HCT116 (cell line): ENCODE measurements at places on chromosomes 6 and 20.

GRCh38 chr6:98797217-98797994, 37.0 kb upstream of the POU3F2 start:
- DNase-seq, result no peak

DNA sequence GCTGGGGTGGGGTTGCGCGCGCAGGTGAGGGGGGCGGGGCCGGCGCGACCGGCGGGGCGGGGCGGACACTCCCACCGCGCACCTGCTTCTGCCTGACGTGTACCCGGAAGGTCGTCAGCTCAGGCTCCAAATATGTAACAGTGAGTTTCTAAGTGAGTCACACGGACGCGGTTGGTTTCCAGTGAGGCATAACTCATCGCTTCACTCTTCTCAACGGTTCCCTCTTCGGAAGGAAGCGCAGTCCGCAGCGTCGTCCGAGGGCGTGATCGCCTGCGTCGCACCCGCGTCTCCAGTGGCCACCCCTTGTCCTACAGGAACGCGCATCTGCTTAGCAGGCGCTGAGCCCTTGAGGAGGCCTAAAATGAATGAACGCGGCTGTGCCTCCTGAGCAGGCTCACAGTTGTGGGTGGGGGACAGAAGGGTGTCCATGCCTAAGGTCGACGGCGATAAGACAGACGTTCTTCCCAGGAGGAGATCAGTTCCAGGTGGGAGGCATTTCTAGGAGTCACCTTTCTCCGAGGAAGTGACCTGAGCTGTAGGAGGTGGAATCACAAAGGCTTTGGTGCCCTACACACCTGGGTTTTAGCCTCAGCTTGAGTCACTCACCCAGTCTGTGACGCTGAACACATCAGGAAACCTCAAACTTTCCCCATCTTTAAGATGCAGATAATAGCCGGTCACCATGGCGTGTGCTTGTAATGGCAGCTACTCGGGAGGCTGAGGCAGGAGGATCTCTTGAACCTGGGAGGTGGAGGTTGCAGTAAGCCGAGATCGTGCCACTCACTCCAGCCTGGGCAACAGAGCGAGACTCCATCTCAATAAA, 50.9 kb upstream of the EZR start:
- DNase-seq, result peak; percentile 99

DNA sequence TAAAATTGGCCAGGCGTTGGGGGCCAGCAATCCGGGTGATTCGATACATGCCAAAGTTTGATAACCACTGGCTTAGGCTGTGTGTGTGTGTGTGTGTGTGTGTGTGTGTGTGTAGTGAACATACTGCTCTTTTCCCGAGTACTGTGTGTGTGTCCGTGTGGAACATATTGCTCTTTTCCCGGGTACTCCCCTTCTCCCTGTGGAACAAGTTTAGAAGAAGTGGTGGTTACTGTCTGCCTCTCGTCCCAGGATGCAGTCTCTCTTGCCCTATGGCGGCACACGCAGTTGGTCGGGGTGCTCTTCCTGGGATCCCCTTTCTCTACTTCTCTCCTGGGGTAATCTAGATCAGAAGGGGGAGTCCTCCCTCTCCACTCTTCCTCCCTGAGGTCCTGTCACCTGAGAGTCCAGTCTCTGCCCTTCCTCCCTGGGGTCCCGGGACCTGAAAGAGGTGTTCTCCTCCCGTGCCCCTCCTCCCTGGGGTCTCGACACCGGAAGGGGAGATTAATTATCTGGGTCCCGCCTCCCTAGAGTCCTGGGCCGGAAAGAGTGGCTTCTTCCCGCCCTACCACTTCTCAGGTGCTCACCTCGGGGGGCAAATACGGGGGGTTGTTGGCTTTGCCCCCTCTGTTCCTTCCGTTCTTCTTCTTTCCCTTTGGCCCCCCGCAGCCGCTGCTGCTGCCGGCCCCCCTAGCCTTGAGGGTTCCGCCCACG, 516 bp downstream of the GTPBP2 start:
- DNase-seq, result peak; percentile 37

DNA sequence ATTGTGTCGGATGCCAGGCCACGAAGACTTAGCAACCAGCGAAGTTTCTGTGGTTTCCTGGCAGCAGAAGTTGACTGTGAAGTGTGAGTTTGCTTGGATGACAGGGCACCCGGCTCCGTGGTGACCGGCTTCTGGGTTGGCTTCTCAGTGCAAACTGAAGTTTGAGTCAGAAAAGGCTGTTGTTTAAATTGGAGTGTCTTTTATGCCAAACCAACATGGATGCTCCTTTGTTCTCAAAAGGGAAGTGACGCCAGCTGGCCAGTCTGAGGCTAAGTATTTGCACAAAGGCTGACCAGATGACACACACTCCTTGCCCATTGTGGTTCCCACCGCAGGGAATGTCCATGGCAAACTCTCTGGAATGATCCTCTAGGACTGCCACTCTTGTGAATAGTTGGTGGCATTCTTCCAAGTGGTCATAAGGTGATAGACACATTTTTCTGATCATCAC, 164.8 kb upstream of the QKI start:
- no peak for DNase-seq

- DNase-seq, result no peak
Observed at GRCh38 chr20:41408156-41408794, 41.7 kb upstream of the EMILIN3 start.

DNA sequence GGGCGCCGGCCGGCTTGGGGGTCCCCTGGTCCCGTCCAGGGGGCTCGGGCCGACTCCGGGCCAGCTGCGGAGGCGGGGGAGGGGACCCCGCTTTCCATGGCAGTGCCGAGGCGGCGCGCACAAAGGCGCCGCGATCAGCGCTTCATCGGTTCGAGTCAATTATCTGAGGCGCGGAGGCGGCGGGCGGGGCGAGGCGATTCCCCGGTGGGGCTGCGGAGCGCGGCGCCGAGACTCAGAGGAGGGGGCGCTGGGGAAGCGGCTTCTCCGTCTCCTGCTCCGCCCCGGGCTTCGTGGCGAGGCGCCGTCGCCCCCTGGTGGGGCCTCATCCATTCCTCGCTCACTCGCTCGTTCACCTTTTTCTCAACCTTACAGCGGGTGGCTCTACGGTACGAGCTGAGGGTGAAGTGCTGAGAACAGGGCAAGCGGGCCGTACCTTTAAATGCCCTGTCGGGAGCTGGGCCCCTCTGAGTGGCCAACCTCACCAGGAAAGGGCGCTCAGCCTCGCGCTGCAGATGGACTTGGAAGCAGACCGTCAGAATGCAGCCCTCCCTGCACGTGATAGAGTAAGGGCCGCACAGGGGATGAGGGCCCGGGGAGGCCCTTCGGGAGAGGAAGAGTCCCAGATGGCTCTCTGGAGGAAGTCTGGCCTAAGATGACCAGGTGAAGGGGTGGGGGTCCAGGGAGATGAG, 39.9 kb downstream of the SLC52A3 start:
- DNase-seq, result no peak

- DNase-seq, result no peak
Observed at GRCh38 chr6:104784884-104785283, 74.8 kb downstream of the HACE1 start.

GRCh38 chr6:158468666-158469065, 91.2 kb upstream of the TMEM181 start:
- no peak for DNase-seq

- no peak for DNase-seq
Observed at GRCh38 chr6:34601706-34602105, 45.6 kb upstream of the SPDEF start.

- no peak for DNase-seq
Observed at GRCh38 chr6:136191606-136192312, 58.4 kb downstream of the MTFR2 start.
